Type B pancreatic cell (in vitro differentiated cells): ENCODE measurements at places on chromosomes 7 and 10. TPM values are rescaled to one million over a fixed set of nuclear protein-coding genes. Genes with fewer than 3 reads are reported as not detected.

Gene UCN3
- total RNA-seq: 1.2 and 3.4 TPM in 2 replicates

Gene ATAD1
- total RNA-seq: 50.1 and 51.5 TPM in 2 replicates

Gene DNAJC12
- 15.7 and 19.4 TPM in 2 replicates for total RNA-seq

Gene TRUB1
- 19.3 and 22.0 TPM in 2 replicates for total RNA-seq

Gene HECW1
- total RNA-seq: 0.90 and 1.4 TPM in 2 replicates

Gene AGAP5
- total RNA-seq: 4.7 and 10.3 TPM in 2 replicates

Gene WDR86
- 13.0 and 83.0 TPM in 2 replicates for total RNA-seq

Gene TMEM270
- total RNA-seq: 0.57 TPM in 1 of 2 replicates, not detected in the other

Gene PIP
- not detected in 2 replicates for total RNA-seq

Gene PVRIG
- not detected in 2 replicates for total RNA-seq

Gene FAM131B
- total RNA-seq: 2.1 and 6.5 TPM in 2 replicates

DNA sequence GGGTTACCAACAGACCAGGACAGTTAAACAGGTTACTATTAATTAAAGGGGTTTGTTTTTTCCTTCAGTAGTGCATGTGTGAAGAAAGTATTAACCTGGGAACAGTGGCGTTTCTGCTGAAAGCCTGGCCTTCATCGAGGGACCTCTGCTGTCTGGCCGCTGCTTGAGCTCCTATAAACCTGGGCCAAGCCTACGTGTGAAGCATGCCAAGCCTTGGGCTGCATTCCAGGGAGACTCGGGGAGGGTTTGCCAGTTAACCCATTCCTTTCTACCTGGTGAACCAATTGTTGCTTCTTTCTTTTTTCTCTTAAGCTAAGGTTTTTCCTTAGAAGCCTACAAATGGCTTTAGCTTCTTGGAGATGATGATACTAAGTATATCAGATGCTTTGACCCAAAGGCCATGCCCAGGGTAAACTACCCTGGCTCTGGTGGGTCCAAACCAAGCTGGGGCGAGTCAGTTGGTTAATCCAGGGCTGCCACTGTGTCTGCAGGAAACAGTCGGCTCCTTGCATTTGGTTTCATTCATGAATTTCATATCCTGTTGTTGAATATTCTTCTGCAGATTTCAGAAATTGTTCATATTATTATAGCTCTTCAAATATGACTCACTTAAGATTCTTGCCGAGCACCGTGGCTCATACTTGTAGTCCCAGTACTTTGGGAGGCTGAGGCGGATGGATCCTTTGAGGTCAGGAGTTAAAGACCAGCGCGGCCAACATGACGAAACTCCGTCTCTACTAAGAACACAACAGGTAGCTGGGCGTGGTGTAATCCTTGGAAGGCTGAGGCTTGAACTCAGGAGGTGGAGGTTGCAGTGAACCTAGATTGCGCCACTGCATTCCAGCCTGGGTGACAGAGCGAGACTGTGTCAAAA, 23.8 kb downstream of the PFKP start:
- DNase-seq: no peak
- no peak overlapping the region for H3K4me3 ChIP-seq
- no peaks in the 10 kb centered on the region for H3K27me3 ChIP-seq
- H3K27ac ChIP-seq: peak overlapping the region; percentile 61

- H3K36me3 ChIP-seq: peaks cover 7% of the 10 kb centered on the region
- H3K4me3 ChIP-seq: no peak overlapping the region
- H3K27me3 ChIP-seq: no peaks in the 10 kb centered on the region
- H3K27ac ChIP-seq: no peak overlapping the region
- no peak for DNase-seq
- H3K4me1 ChIP-seq: peaks cover 16% of the 10 kb centered on the region
Observed at GRCh38 chr10:68408898-68409518, 1.9 kb upstream of the RUFY2 start.

GRCh38 chr10:1850971-1851527, 113.7 kb upstream of the ADARB2 start:
- H3K36me3 ChIP-seq: no peaks in the 10 kb centered on the region
- no peak for DNase-seq
- H3K27me3 ChIP-seq: peaks cover 5% of the 10 kb centered on the region
- no peak overlapping the region for H3K27ac ChIP-seq
- H3K4me3 ChIP-seq: no peak overlapping the region

GRCh38 chr7:78002021-78002420, 203.4 kb downstream of the PHTF2 start:
- no peaks in the 10 kb centered on the region for H3K36me3 ChIP-seq
- no peak overlapping the region for H3K4me3 ChIP-seq
- no peaks in the 10 kb centered on the region for H3K27me3 ChIP-seq
- no peak for DNase-seq

DNA sequence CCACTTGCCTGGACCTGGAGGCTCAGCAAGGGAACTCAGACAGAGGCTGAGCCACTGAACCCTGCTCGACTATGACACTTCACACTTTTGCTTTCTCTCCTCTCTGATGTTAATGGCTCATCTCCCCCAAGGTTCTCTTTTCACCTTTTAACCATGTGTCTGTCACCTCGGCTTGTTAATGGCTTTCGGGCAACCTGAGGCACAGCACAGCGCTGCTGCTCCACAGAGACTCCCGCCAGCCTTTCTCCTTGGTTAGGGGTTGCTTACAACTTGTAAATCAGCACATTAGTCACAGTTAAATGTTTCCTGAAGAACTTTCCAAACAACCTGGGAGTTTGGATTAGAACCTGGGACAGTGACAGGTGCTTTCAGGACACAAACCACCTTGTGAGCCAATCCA, 136.2 kb upstream of the TBX20 start:
- no peaks in the 10 kb centered on the region for H3K27me3 ChIP-seq
- H3K36me3 ChIP-seq: no peaks in the 10 kb centered on the region
- no peak overlapping the region for H3K4me3 ChIP-seq
- peak overlapping the region; percentile 42 for H3K27ac ChIP-seq
- H3K4me1 ChIP-seq: no peaks in the 10 kb centered on the region

DNA sequence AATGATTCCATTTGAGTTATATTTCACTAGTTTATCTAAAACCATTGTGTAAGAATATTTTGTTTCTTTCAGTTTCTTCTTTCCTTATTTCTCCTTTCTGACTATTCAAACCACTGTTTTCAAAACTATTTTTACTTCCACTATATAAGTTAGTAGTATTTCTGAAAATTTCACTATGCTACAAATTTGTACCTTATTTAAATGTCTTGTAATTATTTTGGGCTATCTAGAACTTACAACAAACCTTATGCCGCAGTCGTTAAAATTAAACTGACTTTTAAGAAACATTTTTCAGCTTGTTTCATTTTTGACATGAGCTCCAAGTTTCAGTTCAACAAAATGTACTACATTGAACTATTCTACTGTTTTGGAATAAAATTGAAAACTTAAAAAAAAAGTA, 1.8 kb downstream of the TFEC start:
- H3K4me3 ChIP-seq: no peak overlapping the region
- H3K4me1 ChIP-seq: peaks cover 10% of the 10 kb centered on the region
- DNase-seq: no peak
- no peaks in the 10 kb centered on the region for H3K27me3 ChIP-seq
- H3K27ac ChIP-seq: no peak overlapping the region

- H3K4me1 ChIP-seq: peaks cover 15% of the 10 kb centered on the region
- peaks cover 3% of the 10 kb centered on the region for H3K36me3 ChIP-seq
- DNase-seq: peak; percentile 67
Observed at GRCh38 chr10:46540412-46541016, 15.9 kb downstream of the GPRIN2 start.

DNA sequence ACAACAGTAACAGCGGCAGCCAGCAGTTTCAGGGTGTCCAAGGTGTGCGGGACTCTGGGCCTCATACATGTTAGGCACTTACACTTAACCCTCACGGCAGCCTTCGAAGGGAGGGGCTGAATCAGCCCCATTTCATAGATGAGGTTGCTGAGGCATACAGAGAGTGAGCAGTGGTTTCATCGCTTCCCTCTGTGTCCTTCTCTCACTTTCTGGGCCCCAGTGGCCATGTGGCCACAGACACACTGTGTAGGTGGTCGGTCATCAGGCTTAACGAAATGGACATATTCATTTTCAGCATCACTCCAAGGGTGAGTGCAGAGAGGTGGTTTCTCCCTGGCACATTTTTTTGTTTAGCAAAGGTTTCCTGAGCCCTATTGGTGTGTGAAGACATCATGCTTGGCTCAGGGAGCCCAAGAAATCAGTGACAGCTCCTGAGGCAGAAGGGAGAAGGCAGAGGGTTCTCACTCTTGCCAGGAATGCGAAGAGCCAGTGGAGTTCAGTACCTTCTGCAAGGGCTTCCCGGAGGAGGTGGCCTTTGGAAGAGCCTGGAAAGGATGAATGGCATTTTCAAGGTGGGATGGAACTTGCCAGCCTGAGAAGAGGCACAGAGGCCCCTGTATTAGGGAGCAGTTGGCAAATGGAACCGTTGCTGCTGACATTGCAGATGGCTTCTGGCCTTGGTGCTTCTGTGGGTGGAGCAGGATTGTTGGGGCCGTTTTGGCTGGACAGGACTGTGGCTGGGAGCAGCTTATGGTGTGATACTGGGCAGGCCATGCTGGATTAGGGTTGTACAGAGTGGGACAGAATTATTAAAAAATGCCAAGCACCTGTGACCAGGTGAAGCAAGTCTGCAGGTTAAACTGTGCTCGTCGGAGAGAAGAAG, 61.7 kb upstream of the PPIF start:
- no peak overlapping the region for H3K27ac ChIP-seq
- no peak overlapping the region for H3K4me3 ChIP-seq
- H3K36me3 ChIP-seq: peaks cover 21% of the 10 kb centered on the region
- peaks cover 42% of the 10 kb centered on the region for H3K4me1 ChIP-seq

DNA sequence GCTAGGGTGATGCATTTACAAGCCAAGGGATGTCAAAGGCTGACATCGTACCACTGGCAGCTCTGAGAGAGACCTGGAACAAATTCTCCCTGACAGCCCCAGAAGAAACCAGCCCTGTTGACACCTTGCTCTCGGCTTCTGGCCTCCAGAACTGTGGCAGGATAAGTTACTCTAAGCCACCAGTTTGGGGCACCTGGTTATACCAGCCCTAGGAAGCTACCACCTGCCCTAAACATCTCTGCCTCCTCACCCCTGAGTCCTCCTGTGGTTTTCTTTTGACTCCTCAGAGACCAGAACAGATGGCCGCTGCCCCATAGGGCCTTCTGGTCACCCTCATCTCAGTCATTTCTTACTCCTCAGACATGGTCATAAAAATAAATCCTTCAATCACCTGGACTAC, 107.4 kb downstream of the CPXM2 start:
- H3K4me1 ChIP-seq: no peaks in the 10 kb centered on the region
- no peak for DNase-seq
- H3K27ac ChIP-seq: peak overlapping the region; percentile 96

DNA sequence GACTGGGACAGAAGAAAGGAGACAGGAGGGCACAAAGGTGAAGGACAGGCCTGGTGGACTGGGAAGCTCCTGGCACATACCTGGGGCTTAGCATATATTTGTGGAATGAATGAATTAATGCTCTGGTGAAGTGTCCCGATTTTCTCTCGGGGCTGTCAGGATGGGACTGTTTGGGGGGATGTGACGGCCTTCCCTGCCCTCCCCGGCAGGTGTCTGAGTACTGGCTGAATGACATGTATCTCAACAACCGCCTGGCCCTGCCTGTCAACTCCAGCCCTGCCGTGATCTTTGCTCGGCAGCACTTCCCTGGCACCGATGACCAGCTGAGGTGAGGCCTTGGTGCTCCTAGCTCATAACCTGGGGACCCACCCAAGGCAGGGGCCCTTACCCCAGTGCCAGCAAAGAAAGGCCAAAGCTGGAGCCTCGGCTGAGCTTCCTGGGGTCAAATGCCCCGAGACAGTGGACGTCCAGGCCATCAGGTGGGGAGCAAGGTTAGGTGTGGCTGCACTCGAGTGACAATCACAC, 6.5 kb downstream of the CHAT start:
- peaks cover 80% of the 10 kb centered on the region for H3K27me3 ChIP-seq
- no peaks in the 10 kb centered on the region for H3K4me1 ChIP-seq
- no peak overlapping the region for H3K27ac ChIP-seq
- H3K36me3 ChIP-seq: no peaks in the 10 kb centered on the region

GRCh38 chr7:2840458-2840857, 3.6 kb downstream of the GNA12 start:
- H3K27me3 ChIP-seq: no peaks in the 10 kb centered on the region
- H3K4me3 ChIP-seq: no peak overlapping the region
- no peak overlapping the region for H3K27ac ChIP-seq
- peaks cover 22% of the 10 kb centered on the region for H3K4me1 ChIP-seq

- peaks cover 9% of the 10 kb centered on the region for H3K27me3 ChIP-seq
- H3K4me1 ChIP-seq: peaks cover 28% of the 10 kb centered on the region
Observed at GRCh38 chr10:79452174-79452611, 6.8 kb upstream of the ZCCHC24 start.

- no peak overlapping the region for H3K27ac ChIP-seq
- H3K36me3 ChIP-seq: no peaks in the 10 kb centered on the region
- H3K4me3 ChIP-seq: no peak overlapping the region
- no peaks in the 10 kb centered on the region for H3K4me1 ChIP-seq
- peaks cover 41% of the 10 kb centered on the region for H3K27me3 ChIP-seq
Observed at GRCh38 chr10:130038611-130039109, 72.0 kb downstream of the C10orf143 start.

- H3K27ac ChIP-seq: no peak overlapping the region
- no peaks in the 10 kb centered on the region for H3K36me3 ChIP-seq
- peaks cover 7% of the 10 kb centered on the region for H3K4me1 ChIP-seq
- DNase-seq: no peak
- H3K4me3 ChIP-seq: no peak overlapping the region
Observed at GRCh38 chr7:44079331-44080021, 2.9 kb downstream of the POLM start.

DNA sequence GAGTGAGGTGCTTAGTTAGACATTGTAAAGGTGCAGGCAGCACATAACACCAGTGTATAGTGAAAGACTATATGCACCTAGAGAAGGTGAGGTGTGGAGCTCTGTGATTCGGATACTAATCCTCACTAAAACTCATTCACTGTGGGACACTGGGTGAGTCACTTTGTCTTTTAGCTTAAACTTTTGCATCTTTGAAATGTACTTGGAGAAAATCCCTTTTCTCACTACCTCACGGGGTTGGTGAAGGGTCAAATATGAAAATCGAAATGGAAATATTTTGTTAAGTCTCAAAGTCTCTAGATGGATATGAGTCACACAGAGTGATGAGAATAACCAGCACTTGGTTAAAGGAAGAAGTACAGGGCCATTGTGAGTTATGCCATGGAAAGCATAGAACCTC, 38.0 kb downstream of the MDFIC start:
- no peaks in the 10 kb centered on the region for H3K4me1 ChIP-seq
- H3K27ac ChIP-seq: no peak overlapping the region
- no peak overlapping the region for H3K4me3 ChIP-seq
- H3K36me3 ChIP-seq: peaks cover 11% of the 10 kb centered on the region
- DNase-seq: no peak
- H3K27me3 ChIP-seq: no peaks in the 10 kb centered on the region

DNA sequence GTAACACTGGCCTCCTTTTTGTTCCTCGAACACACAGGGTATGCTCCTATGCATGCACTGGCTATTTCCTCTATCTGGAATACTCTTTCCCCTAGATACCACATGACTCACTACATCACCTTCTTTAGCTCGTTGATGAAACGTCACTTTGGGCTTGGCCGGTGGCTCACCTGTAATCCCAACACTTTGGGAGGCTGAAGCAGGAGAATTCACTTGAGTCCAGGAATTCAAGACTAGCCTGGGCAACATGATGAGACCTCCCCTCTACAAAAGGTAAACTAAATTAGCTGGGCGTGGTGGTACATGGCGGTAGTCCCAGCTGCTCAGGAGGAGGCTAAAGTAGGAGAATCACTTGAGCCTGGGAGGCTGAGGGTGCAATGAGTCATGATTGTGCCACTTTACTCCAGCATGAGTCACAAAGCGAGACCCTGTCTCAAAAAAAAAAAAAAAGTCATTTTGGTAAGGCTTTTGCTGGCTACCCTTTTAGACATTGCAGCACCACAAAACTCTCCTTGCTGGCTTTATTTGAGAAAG, 14.5 kb downstream of the ANKIB1 start:
- H3K4me1 ChIP-seq: no peaks in the 10 kb centered on the region
- no peak overlapping the region for H3K4me3 ChIP-seq
- no peak for DNase-seq
